ENCODE measurements at places on chromosomes 4 and X.

DNA sequence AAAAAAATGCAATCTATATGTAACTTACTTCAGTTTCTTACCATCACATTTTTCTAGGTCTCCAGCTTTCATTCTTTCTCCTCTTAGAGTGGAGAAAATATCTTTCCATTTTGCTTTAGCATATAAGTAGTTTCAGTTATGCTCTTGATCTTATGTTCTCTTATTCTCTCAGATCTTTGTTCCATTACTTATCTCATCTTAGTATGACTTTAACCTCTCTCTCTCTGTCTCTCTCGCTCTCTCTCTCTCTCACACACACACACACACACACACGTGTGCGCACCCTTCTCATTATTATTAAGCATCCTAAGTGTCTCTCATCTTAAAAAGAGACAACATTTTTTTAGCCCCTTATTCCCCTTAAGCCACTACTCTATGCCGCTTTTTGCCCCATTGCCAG lies 92.8 kb downstream of the FAAH2 start:
- no peak for DNase-seq

DNA sequence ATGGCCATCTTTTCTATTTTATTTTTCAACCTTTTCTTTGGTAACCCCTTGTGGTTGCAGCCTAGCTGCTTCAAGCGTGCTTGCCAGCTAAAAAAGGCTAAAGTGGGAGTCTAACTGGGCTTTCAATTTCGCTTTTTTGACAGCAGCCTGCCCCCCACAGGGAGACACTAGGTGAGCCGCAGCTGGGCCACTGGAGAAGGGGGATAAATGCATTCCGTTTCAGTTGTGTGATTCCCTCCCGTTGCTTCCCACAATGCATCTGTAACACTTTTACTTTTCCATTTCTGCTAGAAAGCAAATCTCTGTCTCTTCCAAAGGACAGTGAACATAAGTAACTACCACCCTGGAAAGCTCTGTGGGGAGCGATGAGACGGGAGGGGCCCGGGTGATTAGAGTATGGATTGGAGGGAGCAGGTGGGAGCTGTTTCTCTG lies 86.3 kb upstream of the RAPGEF2 start:
- no peak for DNase-seq

DNA sequence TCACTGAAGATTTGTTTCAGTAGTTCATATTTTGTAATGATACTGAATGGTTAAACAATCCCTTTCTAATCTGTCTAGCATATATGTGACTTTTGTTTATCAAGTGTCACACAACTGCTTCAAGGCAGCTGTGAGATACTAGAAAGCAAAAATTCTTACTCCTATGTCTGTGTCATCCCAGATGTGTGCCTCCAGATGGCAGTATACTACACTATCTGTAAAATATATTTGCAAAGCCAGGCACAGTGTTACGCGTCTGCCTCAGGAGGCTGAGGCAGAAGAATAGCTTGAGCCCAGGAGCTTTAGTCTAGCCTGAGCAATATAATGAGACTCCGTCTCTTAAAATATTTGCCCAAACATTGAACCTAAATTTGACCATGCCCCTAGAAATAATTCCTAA lies 4.0 kb downstream of the NUDT10 start:
- DNase-seq = no peak

DNA sequence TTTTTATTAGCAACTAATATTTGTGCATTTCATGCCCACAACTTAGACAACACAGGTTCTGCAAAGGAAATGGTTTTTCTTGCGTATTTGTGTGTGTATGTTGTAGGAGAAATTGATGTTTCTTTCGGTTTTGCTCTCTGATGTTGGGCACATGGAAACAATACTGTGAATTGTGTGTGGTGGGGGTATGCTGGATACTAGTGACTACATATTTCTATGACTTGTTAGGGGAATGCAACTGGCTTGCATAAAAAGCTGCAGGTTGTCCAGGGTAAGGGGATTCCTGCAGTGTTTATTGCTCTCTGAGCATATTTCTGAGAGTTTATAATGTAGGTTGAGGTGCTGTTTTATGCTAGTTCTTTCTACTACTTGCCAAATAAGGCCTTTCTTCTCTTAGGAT lies 11.6 kb downstream of the DLG3 start:
- no peak for DNase-seq

DNA sequence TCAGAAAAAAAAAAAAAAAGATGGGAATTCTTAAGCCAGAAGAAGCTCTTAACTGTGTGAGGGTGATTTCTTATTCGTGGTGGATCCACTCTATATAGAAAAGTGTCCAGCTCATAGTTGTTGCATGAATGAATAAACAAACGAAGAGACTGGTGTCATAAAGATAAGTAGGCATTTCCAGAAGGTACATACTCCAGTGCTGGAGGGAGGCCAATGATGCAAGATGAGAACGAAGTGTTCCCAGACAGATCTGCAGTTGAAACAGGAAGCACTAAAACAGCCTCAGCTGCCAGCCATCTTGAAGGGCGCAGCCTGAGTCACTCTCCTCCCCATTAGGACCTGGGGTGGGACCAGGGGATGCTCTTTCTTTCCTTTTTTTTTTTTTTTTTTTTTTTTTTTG lies 47.4 kb upstream of the HOPX start:
- DNase-seq = no peak

DNA sequence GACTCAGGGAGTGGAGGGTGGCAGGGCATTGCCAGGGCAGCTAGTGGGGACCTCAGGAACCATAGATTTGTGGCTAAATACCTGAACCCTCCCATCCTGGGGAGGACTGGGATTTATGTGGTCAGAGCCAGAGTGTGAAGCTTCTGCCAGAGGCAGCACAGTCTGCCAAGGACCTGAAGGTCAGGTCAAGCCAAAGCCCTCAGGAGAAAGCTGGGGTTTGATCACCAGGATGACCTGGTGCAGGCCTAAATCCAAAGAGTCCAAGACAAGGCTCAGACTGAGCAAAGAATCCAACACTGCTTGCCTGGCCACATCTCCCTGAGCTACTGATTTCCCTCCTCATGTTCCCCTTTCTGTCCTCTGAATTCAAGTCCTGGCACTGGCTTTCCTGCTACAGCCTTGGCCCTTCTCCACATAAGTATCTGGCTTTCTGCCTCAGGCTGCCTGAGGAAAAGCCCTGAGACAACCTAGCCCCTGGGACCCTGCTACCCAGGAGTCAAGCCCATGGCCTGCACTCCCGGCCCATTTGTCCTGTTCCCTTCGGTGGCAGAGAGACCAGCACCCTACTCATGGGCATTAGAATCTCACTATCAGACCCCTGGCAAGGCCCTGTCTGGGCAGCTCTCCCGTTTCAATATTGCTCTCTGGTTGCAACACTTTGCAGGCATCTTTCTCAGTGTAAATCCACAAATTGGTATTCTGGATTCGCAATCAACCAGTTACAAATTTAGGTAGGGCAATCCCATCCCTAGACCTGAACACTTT lies 39.3 kb upstream of the SLC25A43 start:
- DNase-seq = no peak

- DNase-seq = no peak
Measured at GRCh38 chr4:76905521-76905920, 7.6 kb upstream of the SOWAHB start.

GRCh38 chr4:106522839-106523238 lies 154.3 kb upstream of the GIMD1 start:
- DNase-seq = no peak

DNA sequence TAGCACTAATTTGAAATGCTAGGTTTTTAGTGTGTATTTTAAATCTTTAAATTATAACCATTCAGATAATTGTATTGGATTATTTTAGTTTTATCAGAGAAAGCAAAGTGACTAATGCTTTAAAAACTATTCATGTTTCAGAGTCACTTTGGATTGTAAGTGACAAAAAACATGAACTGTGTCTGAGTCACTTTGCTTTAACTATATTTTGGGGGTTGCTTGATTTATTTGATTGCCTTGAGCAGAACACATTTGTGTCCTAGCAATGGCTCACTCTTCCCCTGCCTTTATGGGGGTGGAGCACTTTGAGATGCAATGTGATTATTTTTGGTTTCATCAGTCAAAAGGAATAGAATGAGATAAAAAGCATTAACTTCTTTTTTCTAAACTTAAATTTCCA lies 188.4 kb upstream of the ARX start:
- DNase-seq = no peak

GRCh38 chrX:134462927-134463326 lies 3.0 kb downstream of the HPRT1 start:
- DNase-seq = no peak

DNA sequence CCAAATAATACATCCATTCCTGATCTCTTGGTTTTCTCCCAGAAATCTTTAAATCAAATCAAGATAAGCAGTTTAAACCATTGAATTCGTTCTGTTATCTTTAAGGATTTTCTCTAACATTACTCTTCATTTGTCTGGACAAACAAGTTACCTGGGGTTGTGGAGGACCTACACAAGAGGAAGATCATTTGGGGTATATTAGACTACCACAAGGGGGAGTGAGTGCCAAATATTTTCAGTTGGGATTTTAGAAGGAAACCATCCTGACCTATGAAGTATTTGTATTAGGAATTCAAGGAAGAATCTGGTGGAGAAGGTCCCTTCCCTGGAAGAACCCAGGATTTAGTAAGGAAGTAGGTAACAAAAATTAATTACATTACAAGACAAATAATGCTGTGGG lies 12.0 kb upstream of the DCHS2 start:
- no peak for DNase-seq

DNA sequence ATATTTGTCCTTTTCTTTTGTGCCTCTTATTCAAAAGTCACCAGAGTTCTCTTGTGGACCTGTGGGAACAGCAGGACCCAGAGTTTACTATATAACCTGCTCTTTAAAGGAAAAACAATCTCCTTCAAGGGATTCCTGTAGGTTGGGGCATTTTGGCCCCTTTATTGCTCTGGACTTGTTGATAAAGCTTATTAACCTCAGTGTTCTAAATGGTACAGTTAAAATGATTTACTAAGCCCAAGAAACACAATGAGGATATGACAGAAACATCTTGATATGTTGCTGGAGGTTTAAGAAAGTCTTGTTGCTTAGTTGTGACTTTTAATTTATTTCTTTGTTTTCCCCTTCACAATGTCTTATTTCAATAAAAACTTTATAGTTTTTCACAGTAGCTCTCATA lies 46.8 kb downstream of the SLIT2 start:
- no peak for DNase-seq

GRCh38 chrX:10041383-10041782 lies 74.2 kb downstream of the CLDN34 start:
- no peak for DNase-seq

GRCh38 chr4:2079926-2080325 lies 20.8 kb downstream of the NAT8L start:
- no peak for DNase-seq

DNA sequence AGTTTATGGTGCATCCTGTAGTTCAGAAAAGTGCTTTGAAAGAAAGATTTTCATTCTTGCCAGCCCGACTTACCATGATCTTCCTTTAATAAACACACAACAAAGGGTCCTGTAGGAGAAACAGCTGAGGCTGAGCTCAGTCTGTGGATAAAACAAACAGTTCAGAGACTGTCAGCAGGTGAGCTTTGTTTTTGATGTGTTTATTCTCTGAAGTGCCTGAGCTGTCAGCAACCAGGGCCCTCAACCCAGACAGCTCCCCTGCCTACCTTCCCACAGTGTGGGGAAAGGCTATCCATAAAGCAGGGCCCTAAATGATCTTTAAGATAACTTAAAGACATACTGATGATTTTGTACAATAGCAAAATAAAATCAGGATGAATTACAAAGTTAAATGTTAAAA lies 459.2 kb upstream of the GALNT7 start:
- DNase-seq = no peak

DNA sequence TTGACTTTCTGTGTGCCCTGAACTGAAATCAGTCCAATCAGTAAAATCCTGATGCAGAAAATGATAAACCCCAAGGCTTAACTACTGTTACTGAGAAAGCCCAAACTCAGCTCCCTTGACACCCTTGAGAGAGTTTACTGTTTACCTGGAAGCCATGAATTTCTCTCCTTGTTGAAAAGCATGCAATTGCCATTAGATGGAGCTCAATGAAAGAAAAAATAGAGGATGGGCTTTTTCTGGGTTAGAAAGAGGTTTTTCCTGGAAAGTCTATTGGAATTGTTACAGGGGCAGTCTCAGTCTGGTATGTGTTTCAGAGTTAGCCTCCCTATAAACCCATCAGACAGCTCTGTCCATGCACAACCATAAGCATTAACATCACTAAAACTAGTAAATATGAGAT lies 66.4 kb upstream of the C4orf54 start:
- no peak for DNase-seq

DNA sequence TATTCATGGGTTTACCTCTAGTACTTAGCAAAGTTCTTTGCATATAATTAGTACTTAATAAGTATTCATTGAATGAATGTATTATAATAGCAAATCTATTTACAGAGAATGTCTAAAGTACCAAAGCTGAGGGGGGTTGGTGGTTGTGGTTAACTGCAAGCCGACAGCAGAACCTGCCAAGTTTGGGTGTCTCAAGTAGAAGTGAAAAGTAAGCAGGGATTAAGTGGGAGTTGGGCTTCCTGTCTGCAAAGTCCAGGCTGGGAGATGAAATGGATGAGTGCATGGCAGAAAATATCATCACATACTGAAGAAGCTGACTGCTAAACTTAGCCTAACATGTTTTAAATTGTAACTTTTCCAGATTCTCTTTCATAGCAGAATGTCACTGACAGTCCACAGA lies 169.6 kb downstream of the CAMK2D start:
- DNase-seq = no peak

- no peak for DNase-seq
Measured at GRCh38 chr4:157315968-157316367, 95.4 kb downstream of the GRIA2 start.
